NCI-H1436 (cell line): ENCODE measurements at places on chromosomes 3 and 15.

- DNase-seq = no peak
Observed at GRCh38 chr15:75158402-75158801, 43.3 kb upstream of the C15orf39 start.

- no peak for DNase-seq
Observed at GRCh38 chr15:48584090-48584811, 61.3 kb downstream of the FBN1 start.

GRCh38 chr3:57569859-57570450 is 13.9 kb downstream of the PDE12 start:
- DNase-seq = no peak

DNA sequence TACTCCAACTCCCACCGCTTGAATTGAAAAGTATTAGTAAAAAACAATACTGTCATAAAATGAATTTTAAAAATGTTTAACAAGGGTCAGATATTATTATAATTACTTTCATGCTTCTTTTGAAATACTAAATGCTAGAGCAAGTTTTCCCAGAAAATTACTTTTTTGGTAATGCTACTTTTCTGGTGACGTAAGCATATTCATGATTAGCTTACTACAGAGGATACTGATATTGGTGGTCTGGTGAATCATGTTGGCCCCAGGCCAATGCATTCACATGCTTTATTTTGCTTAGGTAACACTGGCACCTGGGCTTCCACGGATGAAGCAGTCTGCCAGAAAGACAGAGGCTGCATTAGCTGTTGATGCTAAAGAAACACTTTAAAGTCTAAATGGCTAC is 12.4 kb downstream of the SPATA16 start:
- no peak for DNase-seq

- peak; percentile 40 for DNase-seq
Observed at GRCh38 chr3:141000027-141000663, 51.0 kb upstream of the SPSB4 start.

DNA sequence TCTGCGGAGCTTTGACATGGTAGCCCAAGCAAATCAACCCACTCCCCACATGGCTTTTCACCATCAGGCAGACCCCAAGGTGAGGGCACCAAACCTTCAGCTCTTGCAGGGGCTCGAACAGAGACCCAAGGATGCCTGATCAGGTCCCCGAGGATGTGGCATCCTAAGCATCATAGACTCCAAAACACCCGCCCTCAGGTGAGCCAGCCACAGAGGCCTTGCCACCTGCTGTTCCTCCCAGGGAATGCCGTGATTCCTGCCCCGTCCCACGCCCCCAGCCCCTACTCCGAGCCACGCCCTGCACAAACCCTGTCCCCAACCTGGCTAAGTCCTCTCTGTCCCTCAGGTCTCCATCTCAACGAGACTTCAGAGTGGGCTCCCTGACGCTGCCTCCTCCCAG is 34.7 kb upstream of the SLC41A3 start:
- DNase-seq = no peak

GRCh38 chr3:9291821-9292410 is 42.5 kb upstream of the SRGAP3 start:
- DNase-seq = no peak

DNA sequence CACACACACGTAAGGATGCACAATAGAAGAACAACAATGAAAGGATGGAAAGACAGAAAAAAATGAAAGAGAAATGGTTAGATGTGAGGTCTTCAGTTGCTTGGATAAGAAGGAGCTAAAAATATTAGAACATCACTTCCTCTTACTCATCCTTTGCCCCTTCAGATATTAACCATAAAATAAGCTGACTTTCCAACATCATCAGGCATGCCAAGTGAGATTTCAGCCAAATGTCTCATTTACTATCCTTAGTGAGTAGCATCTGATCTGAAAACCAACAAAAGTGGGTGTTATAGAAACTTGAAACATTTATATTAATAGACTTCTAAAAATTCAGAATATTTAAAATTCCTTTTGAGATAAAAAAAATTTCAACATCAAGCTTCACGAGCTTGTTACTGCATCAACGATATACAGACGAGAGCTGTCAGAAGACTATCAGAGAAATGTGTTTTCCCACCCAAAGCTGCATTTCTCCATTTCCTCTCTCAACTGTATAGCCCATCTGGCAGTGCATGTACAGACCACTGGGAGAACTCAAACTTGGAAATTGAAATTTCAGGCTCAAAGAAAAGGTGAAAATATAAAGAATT is 25.4 kb upstream of the LSAMP start:
- no peak for DNase-seq

- peak; percentile 47 for DNase-seq
Observed at GRCh38 chr3:125375950-125376679, 990 bp upstream of the ZNF148 start.

- no peak for DNase-seq
Observed at GRCh38 chr3:42191443-42191747, 74.6 kb downstream of the CCK start.

DNA sequence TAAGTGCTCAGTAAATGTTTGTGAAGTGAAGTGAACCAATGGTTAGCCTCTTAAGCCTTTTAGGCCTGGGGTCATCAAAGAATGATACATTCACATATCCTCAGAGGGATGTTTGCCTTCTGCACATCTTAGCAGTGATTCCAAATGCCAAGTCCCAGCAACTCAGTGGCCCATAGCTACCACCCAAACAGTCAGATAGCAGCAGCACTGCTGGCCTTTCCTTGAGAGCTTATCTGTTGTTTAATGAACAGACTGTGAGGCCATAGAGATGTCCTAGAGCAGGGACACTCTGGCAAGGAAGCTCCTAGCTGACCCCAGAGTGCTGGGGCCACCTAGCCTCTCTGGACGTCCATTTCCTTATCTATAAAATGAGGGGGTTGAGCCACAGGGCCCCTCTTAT is 86.8 kb downstream of the CYP19A1 start:
- DNase-seq = no peak

- no peak for DNase-seq
Observed at GRCh38 chr15:39242345-39242744, 338.5 kb upstream of the THBS1 start.

DNA sequence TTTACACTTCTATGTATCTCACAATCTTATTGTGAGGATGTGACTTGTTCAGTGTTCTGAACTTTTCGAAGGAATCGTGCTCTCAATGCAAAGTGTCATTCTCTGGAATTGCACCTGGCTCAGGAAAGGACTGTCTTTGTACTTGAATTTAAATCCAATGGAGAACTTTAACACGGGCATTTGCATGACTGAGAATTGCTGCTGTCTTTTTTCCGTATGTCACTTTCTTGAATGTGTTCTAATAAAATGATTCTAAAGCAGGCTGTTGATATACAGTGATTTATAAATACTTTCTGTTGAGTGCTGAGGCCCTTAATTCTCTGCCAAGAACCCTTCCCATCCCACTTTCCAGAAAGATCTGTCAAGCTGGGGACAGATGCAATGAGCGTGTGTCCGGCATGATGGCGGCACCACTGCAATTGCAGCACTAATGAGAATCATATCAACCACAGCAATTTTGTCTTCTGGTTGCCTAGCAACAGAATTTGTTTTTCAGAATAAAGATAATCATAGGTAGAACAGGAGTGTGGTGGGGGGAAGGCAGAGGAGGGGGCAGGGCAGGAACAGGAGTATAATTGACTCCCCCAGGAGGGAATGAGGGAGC is 210.6 kb upstream of the UMPS start:
- DNase-seq = peak; percentile 26

DNA sequence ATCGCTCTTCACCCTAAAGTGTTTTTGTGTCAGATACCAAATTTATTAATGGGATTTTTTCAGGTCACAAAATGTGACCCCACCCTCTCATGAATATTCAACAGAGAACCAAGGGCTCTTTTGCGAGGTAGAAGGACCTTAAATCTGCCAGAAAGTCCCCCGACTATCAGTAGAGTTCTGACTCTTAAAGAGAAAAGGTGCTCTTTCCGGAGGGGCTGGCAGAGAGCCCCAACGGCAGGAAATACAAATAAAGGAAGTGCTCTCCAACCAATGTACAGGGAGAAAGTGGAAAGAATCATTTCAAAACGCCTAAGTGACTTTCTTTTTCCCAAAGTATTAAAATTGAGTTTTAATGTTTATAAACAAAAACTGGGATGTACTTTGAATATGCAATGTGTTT is 517.2 kb downstream of the FOXP1 start:
- DNase-seq = no peak

GRCh38 chr15:64895285-64896065 is 16.2 kb upstream of the ANKDD1A start:
- no peak for DNase-seq

GRCh38 chr3:147652651-147653366 is 243.6 kb downstream of the ZIC1 start:
- DNase-seq = no peak

DNA sequence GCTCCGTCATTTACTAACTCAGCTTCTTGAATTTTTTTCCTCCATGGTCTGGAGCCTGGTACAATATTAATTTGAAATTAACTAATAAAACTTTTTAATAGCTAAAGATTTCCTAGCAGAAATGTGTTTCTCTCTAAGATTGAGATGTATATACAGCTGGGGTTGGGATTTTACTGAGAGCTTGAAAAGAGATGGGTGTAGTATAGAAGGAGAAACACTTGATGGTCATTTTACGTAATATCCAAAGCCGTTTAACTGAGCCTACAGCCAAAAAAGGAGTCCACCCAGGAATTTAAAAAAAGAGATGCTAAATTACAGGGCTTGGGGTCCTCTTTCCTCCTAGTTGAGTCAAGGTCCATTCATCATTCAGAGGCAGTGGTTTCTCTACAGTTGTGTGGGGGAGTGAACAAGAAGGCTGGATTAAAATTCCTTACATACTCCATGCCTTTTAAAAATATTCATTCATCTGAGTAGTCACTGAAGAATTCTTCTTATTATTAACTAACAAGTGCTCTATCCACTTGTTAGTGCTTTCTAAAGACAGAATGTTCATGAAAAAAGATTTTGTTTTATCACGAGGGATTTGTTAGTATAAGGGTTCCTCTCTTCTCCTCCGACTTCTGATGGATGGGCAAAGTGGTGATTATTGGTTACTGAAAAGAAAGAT is 255.3 kb upstream of the IL12A start:
- no peak for DNase-seq

DNA sequence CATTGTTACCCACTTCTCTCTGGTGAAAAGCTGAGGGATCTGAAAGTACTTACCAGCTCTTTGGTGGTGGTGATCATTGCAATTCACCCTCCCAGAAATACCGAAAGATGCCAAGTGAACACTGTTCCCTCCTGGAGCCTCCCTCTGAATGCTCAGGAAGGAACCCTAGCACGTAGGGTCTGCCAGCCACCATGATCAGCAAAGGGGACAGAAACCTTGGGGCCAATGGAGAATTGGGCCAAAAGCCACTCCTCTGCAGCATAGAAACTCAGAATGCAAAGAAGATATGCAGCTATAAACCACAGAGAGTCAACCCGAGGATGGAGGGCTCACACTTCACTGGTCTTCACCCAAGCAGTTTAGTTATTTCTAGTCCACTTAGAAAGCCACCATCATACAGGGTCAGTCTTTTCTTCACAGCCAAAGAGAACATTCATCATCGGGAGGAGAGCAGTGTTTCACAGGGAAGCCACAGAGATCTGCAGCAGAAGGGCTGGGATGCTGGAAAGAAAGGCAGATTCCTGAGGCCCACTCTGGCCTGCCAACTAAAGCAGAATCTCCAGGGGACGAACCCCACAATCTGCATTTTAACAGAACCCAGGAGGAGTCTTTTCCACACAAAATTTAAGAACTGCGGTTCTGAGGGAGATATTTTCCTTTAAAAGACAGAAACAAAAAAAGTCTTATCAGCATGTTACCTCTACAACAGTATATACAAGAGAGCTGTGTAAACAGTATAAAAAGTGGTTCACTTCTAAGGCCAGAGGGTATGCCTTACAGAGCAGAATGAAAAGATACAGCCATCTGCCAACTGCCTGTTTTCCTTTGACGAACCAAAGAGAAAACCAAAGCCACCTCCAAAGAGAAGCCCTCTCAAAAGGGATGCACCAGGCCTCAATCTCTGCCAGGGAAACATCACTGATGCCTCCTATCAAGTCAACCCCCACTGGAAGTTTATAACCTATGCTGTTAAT is 11.3 kb downstream of the TBC1D2B start:
- DNase-seq = no peak

DNA sequence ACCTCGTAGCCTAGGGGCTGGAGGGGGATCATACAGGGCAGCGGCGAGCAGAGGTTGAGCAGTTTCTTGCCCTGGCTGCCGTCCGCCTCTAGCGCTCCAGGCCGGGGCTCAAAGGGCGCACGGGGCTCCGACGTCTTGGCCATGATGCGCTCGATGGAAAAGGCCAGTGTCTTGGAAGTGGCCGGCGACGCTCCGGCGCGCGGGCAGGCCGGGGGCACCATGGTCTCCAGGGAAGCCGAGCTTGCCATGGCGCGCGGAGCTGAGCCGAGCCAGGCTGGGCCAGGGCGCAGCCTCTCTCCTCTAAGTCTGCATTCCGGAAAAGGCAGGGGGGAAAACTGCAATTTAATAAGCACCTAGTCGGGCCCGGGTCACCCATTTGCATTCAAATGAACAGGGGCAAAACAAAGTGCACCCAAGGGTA is 719 bp downstream of the FEZF2 start:
- no peak for DNase-seq

GRCh38 chr15:68427366-68427765 is 4.6 kb downstream of the ITGA11 start:
- DNase-seq = no peak

- DNase-seq = no peak
Observed at GRCh38 chr3:150666167-150666566, 37.6 kb downstream of the ERICH6 start.

DNA sequence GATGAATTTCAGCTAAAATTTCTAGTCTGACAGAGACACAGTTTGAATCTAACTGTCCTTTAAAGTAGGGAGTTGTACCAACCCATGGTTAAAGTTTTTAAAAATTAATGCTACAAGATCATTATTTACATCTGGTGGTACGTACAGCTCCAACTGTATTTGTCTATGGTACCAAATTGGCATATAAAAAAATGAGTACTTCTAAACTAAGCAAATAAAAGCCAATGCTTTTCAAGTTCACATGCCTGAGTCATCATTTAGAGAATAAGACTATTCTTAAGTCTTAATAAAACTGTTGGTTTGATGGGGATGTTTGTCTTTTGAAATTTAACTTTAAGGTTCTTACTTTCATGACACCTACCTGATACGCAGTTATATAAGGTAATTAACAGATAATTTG is 21.0 kb upstream of the IFT57 start:
- no peak for DNase-seq

DNA sequence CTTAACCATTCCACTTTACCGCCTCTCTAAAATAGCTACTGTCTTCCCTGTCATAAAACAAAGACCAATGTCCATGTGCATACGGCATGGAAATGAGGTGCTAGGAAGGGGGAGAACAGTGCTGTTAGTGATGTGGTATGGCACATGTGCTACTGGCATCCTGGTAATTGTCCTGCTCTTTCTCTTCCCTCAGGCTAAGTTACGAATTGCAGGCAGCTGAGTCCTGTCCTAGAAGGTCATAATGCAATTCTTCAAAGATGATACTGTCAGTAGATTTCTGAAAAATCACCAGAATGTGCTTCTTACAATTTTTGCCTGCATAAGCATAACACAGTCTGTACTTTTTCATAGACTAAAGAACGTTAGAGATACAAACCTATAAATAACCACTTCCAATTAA is 216.8 kb downstream of the RSL24D1 start:
- no peak for DNase-seq

GRCh38 chr3:106820726-106821362 is 556.4 kb upstream of the CCDC54 start:
- no peak for DNase-seq

GRCh38 chr3:39460677-39461076 is 6.8 kb upstream of the MOBP start:
- no peak for DNase-seq
